Activated CD4-positive, alpha-beta T cell treated with anti-CD3 and anti-CD28 coated beads, Interleukin-2, amount 50 U/mL, for 4 hours (primary cell): ENCODE measurements at places on chromosomes 2 and 18.

DNA sequence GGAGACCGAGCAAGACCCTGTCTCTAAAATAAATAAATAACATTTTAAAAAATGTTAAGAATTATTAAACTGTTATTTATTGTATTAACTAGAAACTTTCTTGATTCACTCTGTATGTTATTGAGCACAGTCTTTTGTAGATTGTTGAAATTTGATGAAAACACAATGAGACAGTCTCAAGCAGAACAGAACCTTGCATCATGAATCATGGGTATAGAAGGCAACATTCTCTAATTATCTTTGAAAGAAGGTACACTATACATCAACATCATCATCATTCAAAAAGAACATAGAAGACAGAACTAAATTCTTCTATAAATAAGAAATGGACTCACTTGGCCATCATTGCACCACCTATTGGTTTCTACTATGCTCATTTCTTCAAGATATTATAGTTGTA is 67.7 kb downstream of the SLC8A1 start:
- no peak for DNase-seq

- no peak for DNase-seq
Observed at GRCh38 chr18:75437979-75438378, 10.5 kb upstream of the SMIM21 start.

GRCh38 chr2:61736953-61737352 is 116.9 kb downstream of the FAM161A start:
- no peak for DNase-seq

DNA sequence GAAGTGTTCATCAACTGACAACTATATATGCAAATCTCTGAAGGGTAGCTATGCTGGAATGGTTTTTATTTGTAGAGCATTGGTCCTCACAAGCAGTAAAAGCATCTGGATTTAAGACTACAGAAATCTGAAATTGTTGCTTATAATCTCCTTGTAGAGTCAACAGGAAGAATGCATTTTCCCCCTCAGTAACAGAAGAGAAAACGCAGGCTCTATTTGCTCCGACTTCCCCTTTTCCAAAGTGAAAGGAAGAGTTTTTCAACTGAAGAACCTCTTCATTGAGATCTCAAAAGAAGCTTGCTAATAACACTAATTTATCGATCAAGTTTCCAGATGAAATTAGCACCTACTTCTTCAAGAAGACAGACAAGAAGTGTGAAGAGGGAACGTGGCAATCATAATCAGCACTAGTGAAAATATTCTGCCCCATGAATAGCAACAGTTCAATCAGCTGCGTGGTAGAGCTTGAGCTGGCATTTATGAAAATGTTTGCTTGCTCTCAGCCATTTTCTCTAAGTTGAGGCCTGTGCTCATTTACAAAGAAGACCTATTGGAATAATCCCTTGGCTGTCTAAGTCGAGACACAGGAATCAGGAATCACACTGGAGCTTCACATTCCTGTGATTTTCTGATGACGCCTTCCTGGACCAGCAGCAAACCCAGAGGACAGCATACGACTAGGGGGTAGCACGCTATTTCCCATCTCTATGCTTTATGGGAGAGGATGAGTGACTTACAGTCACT is 43.7 kb downstream of the TGIF1 start:
- DNase-seq = no peak

DNA sequence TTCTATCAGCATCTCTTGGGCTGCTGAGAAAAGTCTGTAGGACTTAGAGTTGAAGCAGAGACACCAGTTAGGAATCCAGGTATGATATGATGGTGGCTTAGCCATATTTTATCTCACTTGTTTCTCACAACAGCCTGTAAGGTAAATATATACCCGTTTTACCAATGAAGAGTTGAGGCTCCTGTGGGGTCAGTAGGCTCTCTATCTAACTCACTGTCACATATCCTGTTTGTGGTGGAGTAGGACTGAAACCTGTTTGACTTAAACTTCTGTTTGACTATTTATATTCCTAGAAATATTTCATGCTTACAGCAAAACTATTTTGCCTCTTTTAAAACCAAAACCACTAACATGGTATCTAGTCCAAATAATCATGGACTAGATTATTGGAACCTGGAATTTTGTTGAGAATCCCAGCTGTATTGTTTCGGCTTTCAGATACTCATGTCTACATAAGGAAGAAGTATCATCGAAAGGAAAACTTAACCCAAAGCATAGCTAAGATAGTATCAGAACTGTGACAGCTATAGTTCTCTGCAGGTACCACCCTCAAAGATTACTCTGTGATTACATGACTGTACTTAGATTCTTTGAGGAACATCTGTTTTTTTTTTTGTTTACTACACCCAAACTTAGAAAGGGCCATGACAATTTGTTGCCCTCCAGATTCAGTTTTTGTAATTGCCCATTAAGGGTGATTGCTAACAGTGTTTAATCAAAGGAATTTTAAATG is 216.1 kb upstream of the THUMPD2 start:
- no peak for DNase-seq

DNA sequence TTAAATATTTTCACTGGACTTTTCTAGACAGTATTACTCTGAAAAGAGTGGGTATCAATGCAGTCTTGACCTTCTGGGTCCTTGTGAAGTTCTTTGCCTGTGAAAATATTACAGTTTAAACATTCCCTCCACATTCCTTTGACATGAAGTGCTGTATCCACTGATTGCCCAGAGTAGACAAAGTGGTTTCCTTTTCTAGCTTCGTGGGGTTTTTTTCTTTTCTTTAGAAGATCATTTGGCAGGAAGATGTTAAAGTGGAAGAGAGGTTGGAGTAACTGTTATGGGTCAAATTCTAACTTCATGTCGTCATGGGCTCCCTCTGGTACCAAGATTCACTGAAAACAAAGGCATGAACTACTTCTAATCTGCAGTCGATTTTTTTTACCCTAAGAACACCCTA is 496.9 kb downstream of the EPHA4 start:
- no peak for DNase-seq

DNA sequence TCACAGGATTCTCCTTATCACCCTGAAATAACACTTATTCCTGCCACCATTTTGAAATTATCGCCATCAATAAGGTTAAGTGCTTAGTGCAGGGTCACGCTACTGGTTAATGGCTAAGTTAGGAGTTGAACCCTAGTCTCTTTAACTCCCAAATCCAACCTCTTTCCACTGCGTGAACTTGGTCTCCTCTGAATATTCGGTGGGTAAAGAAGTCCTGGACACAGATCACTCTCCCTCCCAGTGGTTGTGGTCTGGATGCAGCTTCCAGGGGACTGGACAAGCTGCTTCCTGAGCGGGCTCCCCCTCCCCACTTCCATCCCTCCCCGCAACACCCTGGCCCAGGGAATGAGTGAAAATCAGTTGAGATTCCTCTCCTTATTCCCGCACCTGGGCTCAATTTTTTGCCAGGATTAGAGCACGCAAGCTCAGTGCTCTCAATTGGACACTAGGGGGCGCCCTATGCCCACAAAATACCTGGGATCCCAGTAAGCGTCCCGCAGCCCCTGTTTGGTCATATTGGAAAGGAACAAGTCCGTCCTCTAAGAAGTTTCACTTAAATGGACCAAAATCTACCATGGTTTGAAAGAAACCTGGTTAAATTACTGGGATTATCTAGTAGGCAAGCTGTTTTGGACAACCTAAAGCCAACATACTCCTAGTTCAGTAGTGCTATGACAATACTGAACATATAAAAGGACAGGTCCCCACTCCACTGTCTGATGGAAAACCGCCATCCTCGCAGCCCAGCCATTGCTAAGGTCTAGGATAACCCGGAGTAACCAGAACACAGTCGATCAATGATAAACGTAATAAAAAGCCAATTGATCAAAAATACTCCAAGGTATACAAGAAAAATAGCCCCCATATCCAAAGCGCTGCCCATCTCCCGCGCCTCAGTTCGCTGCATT is 40.4 kb downstream of the DHRS9 start:
- peak; percentile 70 for DNase-seq

DNA sequence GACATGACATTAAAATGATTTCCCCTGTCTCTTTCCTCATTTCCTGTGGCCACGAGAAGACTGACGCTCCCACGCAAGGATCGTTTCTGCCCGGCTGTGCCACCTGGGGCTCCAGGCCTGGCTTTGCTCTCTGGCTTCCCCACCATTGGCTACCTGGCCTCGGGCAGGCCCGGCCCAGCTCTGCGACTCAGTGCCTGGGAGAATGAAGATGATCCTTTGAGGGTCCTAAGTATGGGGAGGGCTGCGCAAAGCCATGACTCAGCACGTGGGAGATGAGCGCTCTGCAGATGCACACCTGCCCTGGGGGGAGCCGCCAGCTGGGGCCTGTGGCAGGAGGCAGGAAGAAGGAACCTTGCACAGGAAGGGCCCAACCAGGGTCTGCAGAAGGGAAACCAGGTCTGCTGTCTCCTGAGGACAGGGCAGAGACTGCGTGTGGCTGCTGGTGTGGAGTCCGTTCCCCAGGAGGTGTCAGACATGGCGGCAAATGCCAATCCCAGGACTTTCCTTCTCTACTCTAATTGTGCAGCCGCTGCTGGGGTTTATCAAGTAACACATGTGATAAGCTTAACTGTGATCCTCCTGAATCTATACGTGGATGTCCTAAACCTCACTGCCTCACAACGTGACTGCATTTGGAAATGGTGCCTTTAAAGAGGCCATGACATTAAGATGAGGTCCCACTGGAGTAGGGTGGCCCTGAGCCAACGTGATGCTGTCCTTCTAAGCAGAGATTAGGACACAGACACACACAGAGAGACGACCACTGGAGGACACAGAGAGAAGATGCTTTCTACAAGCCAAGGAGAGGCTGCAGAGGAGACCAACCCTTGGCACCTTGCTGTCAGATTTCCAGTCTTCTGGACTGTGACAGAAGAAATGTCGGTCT is 32.9 kb downstream of the MBP start:
- DNase-seq = no peak

- no peak for DNase-seq
Observed at GRCh38 chr18:45666520-45666919, 51.2 kb downstream of the SLC14A2 start.

DNA sequence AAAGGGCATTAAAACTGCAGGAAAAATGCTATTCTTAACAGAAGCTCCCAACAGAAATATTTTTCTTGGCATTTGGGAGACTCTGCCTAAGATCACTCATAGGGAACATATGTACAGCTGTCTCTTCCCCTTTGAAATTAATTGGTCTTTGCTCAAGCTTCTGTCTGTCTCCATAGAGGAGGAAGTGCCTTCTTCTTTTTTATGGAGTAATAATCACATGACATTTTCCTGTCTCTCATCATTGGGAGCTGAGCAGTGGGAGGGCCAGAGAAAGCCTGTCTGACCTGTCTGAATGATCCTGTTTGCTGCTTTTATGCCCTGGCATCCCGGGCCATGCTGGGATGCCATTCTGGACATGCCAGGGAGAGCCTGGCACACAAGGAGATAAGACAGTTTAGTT is 145.6 kb downstream of the AQP4 start:
- no peak for DNase-seq

- peak; percentile 26 for DNase-seq
Observed at GRCh38 chr2:24926602-24927252, 6.7 kb upstream of the ADCY3 start.

DNA sequence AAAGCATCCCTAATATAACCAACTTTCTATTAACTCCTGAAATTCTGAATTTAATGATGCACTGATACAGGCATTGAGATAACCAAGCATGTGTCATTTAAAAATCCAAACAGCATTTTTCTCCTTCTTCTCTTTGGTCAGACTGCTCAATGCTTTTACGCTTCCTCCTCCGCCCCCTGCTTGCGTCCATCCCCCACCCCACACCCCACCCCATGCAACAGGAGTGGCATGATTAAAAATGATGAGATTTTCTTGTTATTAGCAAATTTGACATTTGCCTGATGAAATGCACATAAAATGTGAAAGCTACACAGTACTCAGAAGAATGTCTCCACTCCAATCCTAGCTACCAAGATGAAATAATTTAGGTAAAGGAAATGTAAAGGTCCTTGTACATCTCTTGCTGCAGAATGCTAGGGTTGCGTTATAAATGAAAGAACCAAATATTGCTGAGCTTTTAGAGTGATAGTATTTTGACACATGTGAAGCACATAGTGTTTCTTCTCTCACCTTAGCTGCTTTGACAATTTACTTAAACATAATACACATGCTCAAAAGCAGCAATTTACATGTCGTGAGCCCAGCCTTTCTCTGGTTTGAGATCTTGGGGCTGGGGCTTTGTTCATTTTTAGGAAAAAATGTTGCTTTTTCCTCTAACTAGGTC is 263.8 kb downstream of the MEIS1 start:
- DNase-seq = no peak

- DNase-seq = no peak
Observed at GRCh38 chr2:164655750-164656149, 34.5 kb upstream of the GRB14 start.

DNA sequence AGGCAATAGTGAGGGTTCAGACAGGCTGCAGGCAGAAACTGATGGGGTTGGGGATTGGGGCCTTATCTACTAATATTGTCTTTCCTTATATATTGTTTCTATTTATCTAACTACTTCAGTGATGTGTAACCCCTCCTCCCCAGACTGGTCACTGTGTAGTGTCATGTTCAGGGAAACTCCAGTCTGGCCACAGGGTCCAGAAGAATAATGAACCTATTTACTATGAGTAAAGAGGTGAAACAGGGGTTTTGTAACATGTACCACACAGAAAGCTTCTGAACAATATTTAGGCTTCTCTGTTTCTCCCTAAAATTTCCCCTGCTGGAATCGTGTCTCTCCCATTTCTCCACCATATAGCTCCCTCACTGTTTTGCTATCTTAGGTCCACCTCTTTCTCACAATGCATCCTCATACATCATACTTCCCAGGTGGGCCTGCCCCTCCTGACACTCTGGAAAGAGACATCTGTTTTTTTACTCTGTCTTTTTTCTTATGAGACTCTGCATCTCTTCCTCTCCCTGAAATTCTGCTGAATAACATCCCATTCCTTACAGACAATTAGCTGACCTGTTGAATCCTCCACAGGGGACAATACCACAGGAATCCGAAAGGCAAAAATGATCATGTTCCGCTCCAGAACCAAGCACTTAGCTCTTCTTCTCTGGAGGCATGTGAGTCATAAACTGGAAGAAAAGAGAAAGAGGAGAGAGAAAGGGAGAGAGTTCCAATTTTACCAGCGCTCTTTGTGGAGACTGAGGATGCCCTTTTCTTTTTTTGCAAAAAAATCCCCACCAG is 154.8 kb downstream of the ZEB2 start:
- DNase-seq = no peak

DNA sequence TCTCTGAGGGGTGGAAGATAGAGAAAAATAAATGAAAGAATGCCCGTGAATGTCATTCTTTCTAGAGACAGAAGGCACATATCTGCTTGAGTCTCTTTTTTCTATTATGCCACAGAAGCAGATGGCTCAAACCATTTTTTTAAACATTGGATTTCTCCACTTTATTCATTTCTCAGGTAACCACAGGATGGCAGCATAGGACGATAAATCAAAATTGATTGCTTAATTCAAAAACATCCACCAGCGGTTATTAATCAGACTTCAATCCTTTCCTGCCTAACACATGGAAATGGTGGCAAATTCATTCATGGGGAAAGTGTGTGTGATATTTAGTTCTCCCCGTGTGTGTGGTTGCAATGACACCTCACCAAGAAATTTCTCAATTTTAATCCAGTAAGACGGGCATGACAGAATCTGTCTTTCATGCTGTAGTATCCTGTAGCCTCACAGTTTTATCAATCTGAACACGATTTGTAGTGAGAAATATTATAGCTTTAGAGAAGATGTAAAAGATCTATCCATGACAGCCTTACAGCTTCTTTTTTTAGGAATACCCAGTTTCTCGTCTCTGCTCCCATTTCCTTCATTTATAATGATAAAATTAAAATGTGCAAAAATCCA is 72.2 kb downstream of the DSC3 start:
- no peak for DNase-seq
